Activated CD4-positive, alpha-beta T cell treated with anti-CD3 and anti-CD28 coated beads for 36 hours (primary cell): ENCODE measurements at places on chromosomes 1 and 21.

- DNase-seq = no peak
Observed at GRCh38 chr1:67898033-67898726, 64.9 kb upstream of the GNG12 start.

GRCh38 chr1:39829791-39830533 is 41.3 kb upstream of the BMP8B start:
- DNase-seq = no peak

DNA sequence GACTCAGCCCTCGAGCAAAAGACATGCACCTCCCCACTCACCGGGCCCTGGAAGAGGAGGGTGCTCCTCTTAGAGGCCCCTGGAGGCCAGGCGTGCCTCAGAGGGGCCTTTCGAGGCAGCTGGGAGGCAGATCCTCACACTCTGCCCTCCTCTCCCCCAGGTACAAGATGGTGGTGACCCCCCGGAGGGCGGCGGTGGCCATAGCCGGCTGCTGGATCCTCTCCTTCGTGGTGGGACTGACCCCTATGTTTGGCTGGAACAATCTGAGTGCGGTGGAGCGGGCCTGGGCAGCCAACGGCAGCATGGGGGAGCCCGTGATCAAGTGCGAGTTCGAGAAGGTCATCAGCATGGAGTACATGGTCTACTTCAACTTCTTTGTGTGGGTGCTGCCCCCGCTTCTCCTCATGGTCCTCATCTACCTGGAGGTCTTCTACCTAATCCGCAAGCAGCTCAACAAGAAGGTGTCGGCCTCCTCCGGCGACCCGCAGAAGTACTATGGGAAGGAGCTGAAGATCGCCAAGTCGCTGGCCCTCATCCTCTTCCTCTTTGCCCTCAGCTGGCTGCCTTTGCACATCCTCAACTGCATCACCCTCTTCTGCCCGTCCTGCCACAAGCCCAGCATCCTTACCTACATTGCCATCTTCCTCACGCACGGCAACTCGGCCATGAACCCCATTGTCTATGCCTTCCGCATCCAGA is 10.4 kb downstream of the MYBPH start:
- DNase-seq = no peak

DNA sequence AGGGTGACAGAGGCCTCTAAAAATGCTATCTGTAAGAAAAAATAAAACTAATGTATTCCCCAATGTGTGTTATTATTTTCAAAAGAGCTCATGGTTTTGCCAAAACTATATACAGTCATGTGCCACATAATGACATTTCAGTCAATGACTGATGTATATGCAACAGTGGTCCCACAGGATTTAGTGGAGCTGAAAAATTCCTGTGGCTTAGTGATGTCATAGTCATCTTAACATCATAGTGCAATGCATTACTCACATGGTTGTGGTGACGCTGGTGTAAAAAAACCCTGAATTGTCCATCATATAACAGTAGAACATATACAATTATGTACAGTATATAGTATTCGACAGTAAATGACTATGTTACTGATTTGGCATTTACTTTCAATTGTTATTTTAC is 172.4 kb downstream of the CACNA1E start:
- no peak for DNase-seq

GRCh38 chr1:1255611-1256010 is 9.1 kb upstream of the C1QTNF12 start:
- DNase-seq = no peak

DNA sequence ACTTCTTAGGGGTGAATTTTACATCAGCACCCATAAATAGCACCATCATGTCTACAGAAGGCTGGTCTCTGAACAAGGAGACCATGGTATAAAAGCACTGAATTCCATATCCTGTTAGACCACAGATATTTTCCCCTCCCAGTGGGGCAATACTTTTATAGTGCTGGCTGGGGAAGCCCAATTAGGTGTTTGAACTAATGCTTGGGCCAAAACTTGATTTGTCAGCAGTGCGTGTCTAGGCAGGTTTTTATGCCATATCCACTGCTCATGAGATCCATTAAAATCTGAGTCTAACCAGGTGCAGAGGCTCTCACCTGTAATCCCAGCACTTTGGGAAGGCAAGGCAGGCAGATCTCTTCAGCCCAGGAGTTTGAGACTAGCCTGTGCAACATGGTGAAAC is 623.0 kb downstream of the NPHP4 start:
- no peak for DNase-seq

DNA sequence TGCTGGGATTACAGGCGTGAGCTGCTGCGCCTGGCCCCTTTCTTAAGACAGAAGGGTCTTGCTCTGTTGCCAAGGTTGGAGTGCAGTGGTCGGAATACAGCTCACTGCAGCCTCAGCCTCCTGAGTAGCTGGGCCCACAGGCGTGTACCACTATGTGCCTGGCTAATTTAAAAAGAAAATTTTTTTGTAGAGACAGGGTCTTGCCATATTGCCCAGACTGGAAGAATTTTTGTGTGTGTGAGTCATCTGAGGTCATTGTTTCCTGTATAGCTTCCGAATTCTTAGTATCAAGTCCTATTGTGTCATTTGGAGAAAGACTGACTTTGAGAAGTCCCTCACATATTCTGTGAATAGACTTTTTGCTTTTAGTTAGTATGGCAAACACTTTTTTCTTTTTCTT is 4.7 kb downstream of the SZRD1 start:
- DNase-seq = no peak

DNA sequence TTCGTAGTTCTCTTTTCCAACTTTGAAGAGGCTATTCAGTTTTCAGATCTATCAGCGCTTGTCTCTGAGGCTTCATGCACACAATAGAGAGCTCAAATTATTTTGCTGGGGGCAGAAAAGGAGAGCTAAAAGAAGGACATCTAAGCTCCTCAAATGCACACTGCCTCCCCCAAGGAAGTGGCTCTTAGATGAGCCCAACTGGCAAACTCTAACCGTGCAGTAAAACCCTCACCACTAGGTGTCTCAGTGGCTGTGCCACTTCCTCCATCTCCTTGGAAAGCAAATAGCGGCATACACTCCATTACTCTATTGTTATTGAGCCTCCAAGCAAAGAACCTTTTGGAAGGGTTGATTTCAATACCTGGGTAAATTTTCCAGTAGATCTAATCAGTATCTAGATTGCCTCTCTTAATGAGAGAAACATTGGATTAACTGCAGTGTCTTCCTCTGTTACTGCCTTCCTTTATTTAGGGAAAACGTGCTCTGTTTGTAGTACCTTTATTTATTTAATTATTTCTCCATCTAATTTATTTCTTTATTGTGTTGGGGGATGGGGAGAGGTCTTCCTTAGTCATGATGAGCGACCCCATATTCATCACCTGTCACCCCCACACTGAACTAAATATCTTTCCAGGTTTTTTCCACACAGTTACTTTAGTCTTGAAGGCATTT is 9.2 kb upstream of the SFPQ start:
- peak; percentile 80 for DNase-seq

DNA sequence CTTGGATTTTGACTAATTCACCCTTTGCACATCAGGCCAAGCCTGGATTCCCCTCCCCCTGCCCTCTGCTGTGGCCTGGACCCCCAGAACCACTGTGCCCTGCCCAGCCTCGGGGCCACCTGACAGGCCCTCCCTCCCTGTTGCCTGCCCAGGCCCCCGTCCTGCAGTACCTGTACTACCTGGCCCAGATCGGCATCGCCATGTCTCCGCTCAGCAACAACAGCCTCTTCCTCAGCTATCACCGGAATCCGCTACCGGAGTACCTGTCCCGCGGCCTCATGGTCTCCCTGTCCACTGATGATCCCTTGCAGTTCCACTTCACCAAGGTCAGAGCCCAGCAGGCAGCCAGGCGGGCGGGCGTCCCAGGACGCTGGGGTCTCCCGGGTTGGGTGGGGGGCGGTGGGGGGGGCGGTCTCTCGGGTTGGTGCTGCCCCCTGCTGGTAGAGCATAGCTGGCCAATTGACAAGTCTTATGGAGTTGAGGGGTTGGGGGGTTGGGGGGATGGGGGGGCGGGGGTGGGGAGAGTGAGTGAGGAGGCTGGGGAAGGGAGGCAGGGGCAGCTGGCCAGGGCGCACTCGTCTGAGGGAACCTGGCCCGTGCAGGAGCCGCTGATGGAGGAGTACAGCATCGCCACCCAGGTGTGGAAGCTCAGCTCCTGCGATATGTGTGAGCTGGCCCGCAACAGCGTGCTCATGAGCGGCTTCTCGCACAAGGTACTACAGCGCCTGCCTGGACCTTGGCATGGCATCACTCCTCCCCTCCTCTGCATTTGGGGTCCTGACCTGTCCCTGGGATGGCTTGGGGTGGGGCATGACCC is 10.7 kb downstream of the AMPD2 start:
- peak; percentile 66 for DNase-seq

DNA sequence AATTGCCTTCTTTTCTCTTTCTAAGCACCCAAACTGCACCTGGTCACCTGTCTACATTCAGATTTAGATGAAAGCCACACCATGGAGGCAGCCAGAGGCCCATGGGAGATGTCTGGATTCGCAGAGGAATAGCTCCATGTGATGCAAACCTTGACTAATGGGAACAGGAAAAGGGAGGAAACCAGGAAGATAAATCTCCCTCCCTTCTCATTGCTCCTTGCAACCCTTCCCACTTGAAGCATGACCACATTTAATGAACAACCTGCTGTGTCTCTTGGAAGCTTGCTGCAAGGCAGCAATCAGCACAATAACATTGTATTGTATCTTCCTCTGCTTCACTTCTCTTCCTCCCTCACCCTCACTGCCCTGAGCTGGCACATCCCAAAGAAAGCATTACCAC is 42.6 kb upstream of the KLF17 start:
- no peak for DNase-seq

DNA sequence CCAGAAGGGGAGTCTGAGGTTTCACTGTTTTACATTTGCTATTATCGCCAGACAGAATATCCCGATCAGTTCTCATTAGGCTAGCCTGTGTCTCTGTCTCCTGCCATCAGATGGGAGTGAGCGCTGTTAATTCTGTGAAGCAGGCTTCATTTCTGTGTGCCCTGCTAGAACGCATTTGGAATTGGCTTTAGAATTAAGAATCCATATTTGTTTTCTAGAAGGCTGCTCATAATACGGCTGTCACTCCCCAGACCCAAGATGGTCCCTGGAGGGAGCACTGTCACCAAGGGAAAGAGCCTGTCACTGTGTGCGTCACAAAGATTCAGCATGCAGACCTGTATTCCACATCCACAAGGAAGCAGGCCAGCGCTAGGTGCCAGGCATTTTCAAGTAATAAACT is 49.2 kb downstream of the CASQ2 start:
- no peak for DNase-seq

DNA sequence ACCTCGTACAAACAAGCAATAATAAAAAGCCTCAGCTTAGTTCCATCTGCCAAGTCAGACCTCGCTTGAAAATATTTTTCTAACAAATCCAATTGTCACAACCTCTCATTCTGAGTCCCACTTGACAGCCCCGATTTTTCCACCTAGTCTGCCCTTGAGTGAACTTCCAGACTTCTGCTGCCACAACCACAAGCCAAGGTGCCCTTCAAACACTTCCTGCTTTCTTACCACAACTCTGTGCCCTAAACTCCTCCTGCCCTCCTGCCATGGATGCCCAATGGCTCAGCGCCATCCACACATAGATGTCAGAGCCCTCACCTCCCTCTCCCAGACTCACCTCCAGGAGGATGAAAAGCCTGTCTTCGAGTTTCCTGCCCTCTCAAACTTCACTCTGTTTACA is 3.9 kb downstream of the TMPRSS2 start:
- no peak for DNase-seq

DNA sequence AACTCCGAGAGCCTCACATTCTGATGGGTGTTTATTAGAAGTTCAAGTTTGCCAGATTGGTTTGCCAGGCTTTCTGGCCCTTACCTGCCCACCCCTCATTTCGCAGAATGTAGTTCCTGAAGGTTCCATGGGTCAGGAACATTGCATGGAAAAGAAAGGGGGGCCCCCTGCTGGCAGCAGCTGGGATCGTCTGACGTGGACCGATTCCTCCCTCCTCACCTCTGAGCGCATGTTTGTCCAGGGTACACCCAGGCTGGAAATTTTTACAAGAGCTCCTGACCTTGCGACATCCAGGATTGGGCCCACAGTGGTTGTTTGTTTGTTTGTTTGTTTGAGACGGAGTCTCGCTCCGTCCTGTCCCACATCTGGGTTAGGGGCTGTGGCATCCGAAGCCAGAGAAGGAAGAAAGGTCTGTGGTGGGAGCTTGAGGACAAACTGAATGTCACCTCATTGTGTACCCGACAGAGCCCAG is 126.0 kb upstream of the TMEM51 start:
- peak; percentile 66 for DNase-seq

- DNase-seq = no peak
Observed at GRCh38 chr1:165629848-165630628, 996 bp upstream of the MGST3 start.

DNA sequence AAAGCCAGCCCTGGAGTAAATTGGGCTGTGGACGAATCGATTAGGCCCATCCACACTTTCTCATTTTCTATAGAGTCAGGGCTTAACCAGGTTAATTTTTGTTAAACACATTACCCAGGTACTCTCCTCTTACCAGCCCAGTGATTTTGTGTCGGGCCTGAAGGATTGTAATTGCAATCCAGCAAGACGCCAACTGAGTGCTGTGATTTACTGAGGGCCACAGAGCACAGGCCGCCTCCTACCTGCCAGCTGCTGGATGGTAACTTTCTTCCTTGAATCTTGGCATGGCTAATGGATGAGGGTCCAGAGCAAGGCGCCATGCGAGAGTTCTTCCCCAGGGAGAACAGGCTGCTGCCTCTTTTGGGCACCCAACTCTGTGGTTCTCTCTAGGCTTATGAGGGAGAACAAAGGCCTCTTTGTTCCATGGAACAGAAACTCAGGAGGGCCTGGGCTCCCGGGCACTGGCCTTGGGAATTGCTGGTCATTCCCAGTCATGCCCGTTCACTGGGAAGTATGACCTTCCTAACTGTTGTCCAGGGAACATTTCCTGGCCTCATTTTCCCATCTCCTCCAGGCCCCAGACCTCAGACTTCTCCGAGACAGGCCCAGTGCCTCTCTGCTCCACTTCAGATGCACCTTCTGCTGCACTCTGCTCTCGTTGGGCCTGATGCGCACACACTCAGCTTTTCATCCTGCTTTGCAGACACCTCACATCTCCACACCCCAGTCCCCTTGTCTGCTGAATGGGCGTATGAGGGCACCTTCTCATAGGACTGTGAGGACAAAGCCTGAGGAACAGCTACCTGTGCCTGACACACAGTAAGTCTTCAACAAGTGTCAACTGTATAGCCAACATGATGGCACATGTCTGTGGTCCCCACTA is 57.3 kb downstream of the SYF2 start:
- DNase-seq = no peak
